Stimulated activated CD4-positive, alpha-beta T cell treated with anti-CD3 and anti-CD28 coated beads, Interleukin-1b, Interleukin-23, amount 100 ng/mL, for 1 hour (primary cell): ENCODE measurements at places on chromosomes 2 and 18.

DNA sequence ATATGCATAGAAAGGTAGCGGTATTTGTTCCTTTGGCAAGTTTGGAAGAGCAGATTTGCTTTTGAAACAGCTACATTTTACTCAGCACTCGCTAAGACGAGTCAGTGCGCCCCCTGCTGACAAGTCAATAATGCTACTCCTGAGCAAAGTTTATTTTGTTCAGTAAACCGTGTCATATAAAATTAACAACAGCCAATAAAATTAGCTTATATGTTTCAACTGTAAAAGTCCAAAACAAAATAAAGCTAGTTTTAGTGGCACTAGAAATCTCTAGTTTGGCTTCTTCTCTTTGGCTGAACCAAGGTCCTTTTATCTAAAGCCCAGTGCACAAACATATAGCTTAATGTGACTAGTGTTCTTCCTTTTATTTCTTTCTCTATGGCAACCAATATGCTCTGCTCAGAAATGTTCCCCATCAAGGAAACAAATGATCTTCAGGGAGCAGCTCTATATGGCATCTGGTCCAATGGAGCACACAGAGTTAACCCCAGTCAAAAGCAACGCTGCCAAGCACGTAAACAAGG lies 4.2 kb upstream of the POU3F3 start:
- no peak for DNase-seq

DNA sequence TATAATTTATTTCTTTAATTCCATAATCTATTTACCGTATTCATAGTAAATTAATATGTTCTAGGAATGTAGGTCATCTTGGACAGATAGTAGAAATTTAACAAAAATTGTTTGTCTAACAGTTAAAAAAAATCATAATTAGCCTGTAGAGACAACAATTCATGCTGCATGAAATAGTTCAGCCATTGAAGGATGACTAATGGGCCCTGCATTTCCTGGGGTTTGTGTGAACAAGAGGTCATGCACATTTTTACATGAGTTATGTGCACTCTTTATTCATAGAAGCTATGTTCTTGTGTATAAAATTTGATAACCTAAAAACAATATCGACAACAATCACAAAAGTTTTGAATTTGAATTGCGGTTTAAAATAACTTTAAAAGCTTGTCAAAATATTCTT lies 1663.6 kb downstream of the SUCLG1 start:
- DNase-seq: no peak

GRCh38 chr2:16526193-16526592 lies 139.4 kb downstream of the CYRIA start:
- no peak for DNase-seq

GRCh38 chr2:26454561-26455001 lies 23.3 kb downstream of the OTOF start:
- DNase-seq: no peak

GRCh38 chr2:43225093-43225787 lies 1.2 kb downstream of the ZFP36L2 start:
- DNase-seq: peak; percentile 28

- DNase-seq: no peak
Observed at GRCh38 chr2:152846697-152847470, 128.5 kb downstream of the ARL6IP6 start.

DNA sequence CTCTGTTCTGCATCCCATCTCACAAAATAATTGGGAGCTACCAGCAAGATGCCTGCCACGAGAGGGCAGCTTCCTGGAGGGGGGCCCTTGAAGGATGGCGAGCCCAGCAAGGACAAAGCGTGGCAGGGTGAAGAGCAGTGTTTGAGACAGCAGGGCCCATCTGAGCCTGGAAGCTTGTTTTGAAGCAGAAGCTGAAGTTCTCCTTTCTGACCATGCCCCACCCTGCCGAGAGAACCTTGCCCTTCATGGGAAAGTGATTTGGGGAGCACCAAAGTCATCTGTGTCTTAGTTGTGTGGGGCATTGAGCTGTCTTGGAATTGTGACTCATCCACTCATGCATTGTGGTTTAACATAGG lies 216.3 kb downstream of the BCL11A start:
- DNase-seq: no peak

DNA sequence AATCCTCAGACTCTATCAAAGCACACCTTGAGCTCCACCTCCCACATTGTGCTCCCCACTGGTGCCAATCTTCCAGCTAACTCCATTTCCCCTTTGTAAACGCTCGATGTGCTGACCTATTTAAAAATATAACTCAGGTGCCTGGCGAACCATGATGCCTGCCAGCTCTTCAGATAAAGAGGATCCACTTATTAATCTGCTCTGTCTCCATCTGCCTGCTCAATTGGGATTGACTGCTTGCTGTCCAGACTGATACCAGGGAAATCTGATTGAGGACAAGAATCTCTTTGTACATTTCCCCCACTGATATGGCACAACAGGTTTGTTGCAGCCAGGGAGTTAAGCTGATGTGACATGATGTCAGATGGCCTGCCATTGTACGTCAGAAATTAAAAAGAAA lies 2036.5 kb upstream of the CELF4 start:
- no peak for DNase-seq
